Stimulated activated CD8-positive, alpha-beta memory T cell treated with anti-CD3 and anti-CD28 coated beads, Interleukin-15, amount 100 ng/mL, for 1 hour (primary cell): ENCODE measurements at places on chromosomes 16 and 17.

- DNase-seq = no peak
These were observed 1.4 kb downstream of the APRT start for GRCh38 chr16:88810166-88810911.

- DNase-seq = no peak
These were observed 26.7 kb downstream of the CYB5B start for GRCh38 chr16:69451166-69451565.

DNA sequence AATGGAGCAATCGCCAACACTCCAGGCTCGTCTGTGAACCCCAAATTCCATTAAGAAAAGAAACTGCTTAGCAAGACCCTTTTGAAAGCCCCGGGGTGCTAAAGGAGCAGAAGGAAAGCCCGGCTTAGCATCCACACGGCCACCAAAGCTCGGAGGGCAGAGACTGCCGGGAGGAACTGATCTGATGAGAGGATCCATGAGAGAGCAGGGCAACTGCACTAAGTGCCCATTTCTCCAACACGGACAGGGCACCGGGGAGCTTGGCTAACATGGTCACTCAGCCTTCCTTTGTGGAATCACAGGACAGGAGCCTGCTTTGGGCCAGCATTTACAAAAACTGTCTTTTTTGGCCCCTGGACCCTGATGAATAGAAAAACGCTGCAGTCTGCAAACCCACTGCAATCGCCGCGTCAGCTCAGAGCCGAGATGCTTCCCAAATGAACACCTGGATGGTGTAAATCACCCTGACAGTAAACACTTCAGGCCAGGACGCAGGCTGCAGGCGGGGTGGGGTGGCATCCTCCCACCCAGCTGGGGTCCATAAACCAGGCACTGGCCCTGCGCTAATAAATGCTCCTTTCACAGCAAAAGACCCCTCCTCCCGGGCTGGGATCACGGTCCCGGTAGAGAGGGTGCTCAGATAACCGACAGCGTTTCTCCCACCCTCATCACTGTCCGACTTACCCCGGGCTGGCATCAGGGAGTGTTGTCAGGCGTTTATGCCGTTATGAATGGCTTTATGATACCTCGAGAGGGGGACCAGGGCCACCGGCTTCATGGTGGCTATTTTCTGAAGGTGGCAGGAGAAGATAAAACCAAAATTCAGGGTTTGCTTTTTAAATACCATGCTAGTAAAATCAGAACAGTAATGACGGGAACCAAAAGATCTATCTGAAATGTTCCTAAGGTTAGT, 299.5 kb downstream of the IRF8 start:
- no peak for DNase-seq

GRCh38 chr17:7250695-7251627, 573 bp downstream of the CTDNEP1 start:
- DNase-seq = no peak

GRCh38 chr17:69448431-69449102, 34.1 kb downstream of the MAP2K6 start:
- no peak for DNase-seq

DNA sequence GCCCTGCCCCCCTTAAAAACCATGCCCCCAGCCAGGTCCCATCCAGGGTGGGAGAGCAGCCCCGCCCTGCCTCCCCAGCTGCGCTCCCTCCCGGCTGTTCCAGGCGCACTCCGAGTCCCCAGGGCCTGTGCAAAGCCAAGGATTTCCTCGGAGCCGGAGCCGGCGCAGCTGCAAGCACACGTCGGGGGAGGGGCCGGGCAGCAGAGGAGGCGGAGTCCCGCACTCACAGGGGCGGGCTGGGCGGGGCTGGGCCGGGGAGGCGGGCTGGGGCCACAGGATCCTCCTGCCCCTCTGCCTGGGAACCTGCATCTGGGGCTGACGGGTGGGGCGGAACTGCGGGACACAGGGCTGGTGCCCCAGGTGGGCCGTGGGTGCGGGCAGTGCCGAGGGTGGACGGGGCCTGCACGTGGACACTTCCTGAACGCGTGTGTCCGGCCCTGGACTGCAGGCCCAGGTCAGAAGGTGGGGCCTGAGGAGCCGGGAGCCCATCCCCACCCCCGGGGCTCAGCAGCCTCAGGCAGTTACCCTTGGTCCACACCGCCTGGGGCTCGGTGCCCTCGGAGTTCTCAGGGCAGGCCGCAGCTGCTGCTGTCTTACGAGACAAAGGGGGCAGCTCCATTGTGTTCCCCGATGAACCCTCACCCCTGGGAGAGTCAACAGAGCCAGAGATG, 24.0 kb upstream of the SSTR5 start:
- no peak for DNase-seq

GRCh38 chr17:79664930-79665737, 54.3 kb upstream of the RBFOX3 start:
- no peak for DNase-seq

GRCh38 chr17:1574697-1575471, 12.3 kb upstream of the PITPNA start:
- no peak for DNase-seq

GRCh38 chr16:21226749-21227148, 6.8 kb upstream of the ANKS4B start:
- no peak for DNase-seq

GRCh38 chr16:86862595-86863280, 284.4 kb downstream of the FOXL1 start:
- DNase-seq = no peak

DNA sequence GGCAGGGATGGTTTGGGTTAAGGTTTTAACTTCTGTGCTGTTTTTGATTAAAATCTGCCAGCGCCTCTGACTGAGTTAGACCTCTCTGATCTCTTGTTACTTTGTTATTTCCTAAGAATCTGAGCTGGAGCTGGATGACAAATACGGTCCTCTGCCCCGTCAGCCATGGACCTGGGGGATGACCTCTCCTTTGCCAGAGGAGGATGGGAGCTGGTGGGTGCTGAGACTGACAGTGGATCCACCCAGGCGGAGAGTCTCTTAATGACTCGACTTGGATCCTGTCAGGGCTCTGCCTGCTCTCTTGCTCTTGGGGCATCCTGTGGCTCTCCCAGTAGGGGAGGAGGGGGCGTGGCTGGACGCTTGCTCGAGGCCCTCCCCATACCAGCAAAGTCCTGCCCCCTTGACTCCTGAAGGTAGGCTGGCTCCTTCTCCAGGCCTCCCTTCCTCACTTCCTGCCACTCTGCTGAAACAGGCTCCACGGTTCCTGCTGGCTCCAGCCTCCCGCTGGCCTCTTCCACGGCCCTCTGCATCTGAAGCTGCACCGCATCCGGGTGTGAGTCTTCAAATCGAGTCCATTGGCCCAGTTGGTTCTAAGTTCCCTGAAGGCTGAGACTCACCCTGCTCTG, 24.8 kb upstream of the MAP3K14 start:
- DNase-seq = no peak

DNA sequence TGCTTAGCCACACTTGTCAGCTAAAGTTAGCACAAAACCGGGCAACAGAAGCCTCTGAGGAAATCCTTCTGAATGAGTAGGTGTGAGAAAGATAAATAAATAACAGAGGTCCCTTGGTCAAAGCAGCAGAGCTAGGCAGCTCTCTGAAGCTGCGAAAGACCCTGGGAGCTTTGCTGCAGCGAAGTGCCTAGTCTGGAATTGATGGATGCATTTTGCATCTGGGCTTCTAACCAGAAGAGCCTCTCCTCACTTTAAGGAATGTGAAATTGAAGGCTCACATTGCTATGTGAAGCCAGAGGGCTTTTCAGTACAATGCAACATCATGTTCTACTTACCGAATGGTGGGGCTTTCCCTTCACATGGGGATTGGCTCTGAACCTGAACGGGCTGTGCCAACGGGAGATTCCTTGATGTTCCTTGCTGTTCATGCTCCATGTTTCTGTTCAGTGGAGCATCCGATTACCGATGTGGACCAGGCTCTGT, 274.6 kb downstream of the HS3ST3B1 start:
- no peak for DNase-seq

- DNase-seq = no peak
These were observed 416.5 kb downstream of the UTP18 start for GRCh38 chr17:51676691-51677487.

DNA sequence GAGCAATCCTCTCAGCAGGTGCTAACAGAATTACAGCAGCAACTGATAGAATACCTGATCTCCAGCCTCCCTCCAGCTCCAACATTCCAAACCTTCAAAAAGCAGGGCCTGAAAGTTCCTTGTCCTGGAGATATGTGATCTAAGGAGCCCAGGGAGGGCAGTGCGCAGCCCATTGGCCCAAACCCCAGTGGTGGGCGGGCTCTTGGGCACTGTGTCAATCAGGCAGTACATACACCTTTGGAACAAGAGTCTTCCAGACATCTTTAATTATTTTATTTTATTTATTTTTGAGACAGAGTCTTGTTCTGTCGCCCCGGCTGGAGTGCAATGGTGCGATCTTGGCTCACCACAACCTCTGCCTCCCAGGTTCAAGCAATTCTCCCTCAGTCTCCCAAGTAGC, 24.2 kb downstream of the SLC12A3 start:
- DNase-seq = no peak

- no peak for DNase-seq
These were observed 996 bp downstream of the STRADA start for GRCh38 chr17:63740464-63741142.

GRCh38 chr17:66371561-66371960, 69.1 kb downstream of the PRKCA start:
- no peak for DNase-seq

DNA sequence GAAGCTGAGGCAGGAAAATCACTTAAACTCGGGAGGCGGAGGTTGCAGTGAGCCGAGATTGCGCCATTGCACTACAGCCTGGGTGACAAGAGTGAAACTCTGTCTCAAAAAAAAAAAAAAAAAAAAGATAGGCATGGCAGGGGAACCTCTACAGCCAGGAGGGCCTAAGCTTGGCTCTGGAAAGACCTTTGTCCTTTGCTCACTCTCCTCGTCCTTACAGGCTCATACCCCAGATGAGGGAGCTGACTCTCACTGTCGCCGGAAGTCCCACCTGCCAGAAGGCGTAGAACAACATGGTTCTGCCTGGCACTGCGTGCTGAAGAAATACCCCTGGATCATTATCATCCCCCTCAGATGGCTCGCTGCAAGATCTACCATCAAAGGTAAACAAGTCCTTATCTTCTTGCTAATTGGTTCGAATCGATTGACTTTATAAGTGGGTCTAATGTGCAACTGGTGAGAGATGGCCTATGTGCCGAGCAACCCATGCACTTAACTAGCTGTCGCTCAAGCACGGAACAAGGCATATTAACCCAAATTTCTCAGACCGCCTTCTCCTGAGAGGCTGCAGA, 29.7 kb downstream of the RTN4RL1 start:
- no peak for DNase-seq

DNA sequence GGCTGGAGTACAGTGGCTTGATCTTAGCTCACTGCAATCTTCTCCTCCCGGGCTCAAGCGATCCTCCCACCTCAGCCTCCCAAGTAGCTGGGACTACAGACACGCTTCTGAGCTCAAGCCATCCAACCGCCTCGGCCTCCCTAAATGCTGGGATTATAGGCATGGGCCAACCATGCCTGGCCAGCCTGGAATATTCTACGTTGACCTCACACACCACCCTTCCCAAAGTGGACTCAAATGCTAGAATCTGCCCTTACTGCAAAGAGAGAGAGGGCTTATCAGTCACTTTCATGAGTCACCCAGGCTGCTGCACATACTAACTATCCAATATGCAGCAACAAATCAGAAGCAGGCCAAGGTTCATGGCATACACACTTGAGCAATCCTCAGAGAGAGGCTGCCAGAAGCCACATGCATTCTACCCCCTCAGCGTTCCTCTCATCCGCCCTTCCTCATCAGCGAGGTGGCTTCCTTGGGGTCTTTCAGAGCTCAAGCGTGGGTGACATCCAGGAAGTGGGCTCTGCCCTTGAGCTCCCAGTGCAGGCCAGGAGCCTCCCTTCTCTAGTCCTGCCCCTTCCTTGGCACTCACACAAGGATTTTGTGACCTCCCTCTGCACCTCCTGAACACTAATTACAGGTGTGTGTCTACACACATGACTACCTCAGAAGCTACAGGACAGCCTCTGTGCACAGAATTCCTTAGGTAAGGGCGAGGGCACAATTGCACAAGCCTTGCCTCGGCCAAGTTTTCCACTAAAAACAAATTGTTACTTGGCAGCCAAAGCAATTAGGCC, 24.8 kb upstream of the SIAH1 start:
- no peak for DNase-seq

DNA sequence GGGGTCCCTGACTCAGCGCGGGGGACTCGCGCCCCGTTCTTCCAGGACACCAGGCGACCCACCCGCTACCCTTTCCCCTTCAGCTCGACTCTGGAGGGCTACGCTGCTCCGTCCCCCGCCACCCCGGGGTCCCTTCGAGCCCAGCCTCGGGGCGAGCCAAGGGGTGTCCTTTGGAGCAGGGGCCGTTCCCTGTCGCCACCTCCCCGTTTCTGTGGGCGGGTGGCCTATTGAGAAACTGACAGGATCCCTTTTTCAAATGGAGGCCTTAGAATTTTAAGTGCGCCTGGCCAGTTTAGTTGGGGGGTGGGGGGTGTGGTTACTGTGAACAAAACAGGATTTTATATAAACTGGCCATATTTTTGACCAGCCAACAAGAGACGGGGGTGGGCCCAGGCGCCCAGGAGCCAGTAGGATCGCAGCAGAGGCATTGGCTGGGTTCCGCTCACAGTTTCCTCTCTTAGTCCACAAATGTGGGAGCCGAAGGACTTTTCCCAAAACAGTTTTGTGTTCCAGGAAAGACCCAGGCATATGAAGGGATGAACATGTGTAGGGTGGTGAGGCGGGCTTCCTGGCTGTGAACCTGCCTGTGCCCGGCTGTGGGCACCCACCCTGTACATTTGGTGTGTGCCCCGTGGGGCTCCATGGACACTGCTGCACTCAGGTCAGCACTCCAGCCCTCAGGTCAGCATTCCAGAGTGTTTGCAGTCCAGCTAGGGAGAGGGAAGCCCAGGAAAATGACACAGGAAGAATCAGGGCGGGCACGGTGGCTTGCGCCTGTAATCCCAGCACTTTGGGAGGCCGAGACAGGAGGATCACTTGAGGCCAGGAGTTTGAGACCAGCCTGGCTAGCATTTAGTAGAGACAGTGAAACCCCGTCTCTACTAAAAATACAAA, 722 bp upstream of the TIMP2 start:
- no peak for DNase-seq

GRCh38 chr16:17984810-17985209, 351.7 kb downstream of the NPIPA8 start:
- no peak for DNase-seq

DNA sequence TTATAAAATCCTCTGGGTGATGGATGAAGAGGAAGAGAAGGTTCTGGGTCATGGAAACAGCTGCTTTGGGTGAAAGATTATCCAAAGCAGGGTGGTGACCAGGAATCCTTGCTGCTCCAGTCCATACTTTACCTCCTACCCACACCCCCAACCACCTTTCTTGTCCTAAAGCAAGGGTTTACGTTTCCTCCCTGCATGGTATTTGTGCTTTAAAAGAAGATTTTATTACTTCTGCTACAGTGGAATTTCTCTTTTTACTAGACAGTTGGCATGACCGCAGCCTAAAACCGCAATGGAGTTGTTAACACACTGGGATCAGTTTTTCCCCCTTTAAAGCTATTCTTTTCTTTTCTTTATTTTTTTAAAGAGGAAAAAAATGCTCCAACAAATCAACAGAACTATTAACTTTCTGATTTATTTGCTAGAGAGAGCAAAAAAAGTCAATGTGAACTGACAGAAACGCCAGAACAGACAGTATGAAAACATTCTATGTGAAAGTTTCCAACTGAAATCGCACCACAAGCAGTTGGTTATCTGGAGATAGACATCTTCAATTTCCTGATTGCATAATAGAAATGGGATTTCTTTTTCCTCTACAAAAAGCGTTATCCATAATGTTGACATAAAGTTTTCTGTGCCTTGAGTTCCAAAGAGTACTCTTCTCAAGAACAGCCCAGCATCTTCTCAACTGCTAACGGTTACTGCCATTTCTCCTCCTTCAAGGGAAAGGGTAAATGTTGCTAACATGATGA, 236.0 kb downstream of the IRX3 start:
- no peak for DNase-seq
